Stimulated activated CD4-positive, alpha-beta T cell treated with anti-CD3 and anti-CD28 coated beads, Interleukin-4, amount 100 ng/mL, for 24 hours (primary cell): ENCODE measurements at places on chromosomes 16 and 17.
A peak's percentile ranks its signal among the peaks of the same experiment; 100 is the strongest.

DNA sequence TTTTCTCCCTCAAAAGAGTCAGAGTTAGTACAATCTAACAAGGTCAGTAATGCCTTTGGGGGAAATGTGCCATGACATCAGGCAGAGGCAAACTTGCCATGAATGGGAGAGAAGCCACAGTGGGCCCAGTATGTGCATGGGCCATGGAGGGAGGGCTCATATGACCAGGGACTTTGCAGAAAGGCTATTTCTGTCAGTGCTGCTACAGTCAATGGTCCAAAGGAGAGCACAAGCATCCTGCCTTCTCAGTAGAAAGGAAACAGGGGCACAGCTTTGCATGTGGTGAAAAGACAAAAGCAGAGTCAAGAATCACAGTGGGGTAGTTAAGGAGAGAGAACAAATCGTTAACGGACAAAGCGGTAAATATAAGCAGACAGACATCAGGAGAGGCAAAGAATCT, 11.2 kb upstream of the CORO6 start:
- no peak for DNase-seq

DNA sequence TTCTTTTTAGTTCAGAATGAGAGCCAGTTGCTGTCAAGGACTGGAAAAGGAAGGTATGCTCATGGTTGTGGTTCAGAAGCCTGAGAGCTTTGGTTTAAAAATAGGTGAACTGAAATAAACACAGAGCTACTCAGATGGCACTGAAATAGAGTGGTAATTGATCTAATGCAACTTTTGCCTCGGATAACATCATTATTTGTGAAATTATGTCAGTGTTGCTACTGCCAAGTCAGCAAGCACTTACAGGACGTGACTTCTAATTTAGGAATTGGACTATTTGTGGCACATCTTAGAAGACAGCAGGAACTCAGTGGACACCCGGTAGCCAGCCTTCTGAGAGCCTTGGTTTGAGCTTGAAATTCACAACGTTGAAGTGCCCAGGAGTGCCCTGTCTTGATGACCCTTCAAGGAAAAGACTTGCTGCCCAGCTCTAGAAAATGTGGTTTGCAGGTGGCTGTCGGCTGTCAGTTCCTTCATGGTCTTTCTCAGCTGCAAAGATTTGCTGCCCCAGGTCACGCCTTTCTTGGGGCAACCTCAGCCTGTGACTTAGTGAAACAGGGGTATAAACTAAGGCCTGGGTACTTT, 42.0 kb upstream of the XYLT1 start:
- DNase-seq = no peak

GRCh38 chr17:30321314-30321713, 12.5 kb downstream of the TMIGD1 start:
- no peak for DNase-seq

- no peak for DNase-seq
These were observed 40.1 kb downstream of the OMG start for GRCh38 chr17:31256936-31257335.

- no peak for DNase-seq
These were observed 481 bp upstream of the BRD7 start for GRCh38 chr16:50369133-50369804.

DNA sequence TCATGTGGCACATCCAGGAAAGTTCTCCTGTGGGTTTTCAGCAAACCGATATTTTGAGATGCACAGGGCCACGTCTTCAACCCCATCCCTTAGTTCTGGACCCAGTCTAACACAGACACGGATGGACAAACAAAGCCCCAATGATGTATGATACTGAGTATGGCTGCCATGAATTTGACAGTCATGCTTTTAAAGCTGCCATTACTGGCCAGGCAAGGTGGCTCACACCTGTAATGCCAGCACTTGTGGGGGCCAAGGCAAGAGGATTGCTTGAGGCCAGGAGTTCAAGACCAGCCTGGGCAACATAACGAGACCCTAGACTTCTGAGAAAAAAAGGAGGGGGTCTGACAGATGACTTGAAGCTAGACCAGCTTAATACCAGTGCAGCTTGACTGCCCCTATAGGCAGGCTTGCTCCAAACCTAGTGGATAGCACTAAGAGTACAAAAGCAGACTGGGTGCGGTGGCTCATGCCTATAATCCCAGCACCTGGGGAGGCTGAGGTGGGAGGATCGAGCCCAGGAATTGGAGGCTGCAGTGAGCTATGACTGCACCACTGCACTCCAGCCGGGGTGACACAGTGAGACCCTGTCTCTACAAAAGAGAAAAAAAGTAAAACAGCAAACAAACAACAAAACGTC, 10.8 kb upstream of the ZNF629 start:
- no peak for DNase-seq

GRCh38 chr17:70295731-70296130, 126.4 kb downstream of the KCNJ2 start:
- DNase-seq = no peak

DNA sequence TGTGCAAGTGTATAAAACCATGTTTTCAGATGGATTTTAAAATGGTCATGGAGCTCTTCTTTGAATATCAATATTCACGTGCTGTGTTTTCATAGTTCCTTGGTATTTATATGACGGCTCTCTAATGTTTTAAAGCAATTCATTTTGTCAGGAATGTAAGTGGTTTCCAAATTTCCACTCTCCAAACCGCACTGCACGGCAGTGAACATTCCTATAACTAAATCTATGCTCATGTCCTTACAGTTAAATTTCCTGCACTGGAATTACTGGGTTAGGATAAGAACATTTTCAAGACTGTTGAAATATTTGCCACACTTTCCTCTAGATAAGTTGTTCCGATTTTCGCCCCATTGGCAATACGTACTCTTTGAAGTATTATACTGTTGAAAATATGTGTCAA, 398.9 kb downstream of the PMP22 start:
- no peak for DNase-seq

GRCh38 chr17:59914274-59914854, 21.4 kb downstream of the RPS6KB1 start:
- DNase-seq = peak; percentile 15

GRCh38 chr17:879546-880442, 97.6 kb downstream of the MRM3 start:
- peak; percentile 64 for DNase-seq

DNA sequence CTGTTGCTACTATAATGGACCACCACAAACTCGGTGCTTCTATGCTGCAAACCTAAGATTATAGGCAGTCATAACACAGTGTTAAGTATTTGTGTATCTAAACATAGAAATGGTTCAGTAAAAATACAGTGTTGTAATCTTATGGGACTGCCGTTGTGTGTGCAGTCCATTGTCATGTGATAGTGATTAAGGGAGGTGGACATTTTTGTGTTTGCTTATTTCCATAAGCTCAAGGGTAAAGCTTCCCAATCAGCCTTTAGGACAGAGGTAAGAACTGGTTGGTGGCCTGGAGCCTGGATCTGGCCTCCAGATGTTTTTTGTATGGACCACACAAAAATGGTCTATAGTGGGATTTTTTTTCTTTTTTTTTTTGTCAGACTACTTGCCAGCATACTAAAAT, 29.9 kb downstream of the WWOX start:
- no peak for DNase-seq

DNA sequence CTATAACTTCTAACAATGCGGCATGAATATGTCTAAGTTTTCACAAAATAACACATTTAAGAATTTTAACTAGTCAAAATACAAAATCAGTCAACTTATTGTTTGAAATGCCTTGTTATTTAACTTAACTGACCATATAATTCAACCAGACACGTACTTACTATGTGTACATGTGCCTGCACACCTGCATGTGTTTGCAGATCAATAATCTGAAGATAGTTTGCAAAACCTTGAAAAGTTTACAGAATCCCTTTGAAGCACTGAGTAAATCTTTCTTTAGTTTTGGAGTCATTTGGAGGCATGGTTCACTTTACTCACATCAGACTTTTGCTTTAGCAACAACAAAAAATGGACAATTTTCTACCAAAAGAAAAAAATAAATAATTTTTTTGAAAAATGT, 363.8 kb downstream of the PMP22 start:
- no peak for DNase-seq

GRCh38 chr16:53771655-53772497, 67.9 kb downstream of the FTO start:
- DNase-seq = no peak

DNA sequence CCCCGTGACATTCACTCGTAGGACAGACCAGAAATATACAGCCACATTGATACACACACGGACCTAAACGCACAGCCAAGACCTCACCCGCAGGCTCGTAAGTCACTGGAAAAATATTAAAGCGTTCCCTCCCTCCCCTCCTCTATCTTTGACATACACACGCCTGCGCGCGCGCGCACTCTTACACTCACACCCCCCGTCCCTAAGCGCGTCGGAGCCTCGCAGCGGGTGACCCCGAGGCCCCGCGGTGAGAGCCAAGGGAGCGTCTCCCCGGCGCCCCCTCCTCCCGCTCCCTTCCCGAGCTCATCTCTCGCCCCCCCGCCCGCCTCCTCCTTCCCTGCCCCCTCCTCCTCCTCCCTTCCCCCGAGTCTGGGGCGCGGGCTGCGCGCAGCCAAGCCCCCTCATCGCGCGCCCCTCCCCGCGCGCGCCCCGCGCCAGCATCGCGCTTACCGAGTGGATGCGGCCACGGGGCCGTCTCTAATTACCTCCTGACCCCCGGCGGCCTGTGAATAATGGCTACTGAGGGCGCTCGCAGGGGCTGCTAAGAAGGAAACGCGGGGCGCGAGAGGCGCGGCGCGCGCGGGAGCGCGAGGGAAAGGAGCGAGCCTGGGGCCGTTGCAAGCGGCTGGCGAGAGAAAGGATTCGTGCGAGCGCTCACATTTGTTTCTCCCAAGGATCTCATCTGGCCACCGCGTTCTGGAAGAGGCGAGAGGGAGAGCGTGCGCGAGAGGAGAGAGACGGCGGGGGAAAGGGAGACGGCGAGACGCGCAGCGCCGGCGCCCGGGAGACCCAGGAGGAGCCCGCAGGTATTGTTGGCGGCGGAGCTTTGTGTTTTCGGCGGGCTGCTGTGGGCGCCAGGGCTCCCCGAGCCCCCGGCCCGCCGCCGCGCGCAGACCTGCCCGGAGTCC, 42.4 kb downstream of the RAI1 start:
- DNase-seq = peak; percentile 17

GRCh38 chr17:49645654-49646053, 32.2 kb downstream of the SPOP start:
- DNase-seq = no peak

- DNase-seq = no peak
These were observed 26.8 kb downstream of the ENDOV start for GRCh38 chr17:80441598-80442322.

DNA sequence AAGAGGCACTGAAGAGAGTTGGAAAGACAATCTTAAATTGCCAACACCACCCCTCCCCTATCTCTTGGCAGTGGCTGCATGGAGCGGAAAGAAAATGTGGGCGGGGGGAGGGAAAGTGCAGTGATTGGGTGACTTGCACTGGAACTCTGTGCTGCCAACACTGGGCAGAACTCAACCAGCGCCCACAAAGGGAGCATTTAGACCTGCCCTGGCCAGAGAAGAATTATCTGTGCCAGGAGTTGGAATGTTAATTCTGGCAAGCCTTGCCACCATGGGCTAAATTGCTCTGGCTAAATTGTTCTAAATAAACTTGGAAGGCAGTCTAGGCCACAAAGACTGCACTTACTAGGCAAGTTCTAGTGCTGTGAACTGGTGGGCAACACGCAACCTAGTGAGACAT, 6.5 kb upstream of the CCL13 start:
- no peak for DNase-seq

DNA sequence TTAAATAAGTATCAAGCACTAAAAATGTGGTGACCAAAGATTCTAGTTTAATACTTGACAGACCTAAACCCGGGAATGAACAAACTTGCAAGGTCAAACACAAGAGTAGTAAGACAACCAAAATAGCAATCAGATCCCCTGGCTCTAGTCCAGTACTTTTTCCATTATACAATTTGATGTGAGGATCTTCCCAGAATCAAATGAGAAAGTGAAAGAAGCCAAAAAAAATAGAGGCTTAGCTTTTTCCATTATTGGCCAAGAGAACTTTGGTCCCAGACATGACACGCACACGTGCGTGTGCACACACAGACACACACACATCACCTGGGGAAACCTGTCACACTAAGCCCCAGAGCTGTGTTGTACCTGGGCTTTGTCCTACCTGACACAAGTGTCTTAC, 300.6 kb upstream of the CDH5 start:
- no peak for DNase-seq

- DNase-seq = peak; percentile 28
These were observed 984 bp downstream of the CENPV start for GRCh38 chr17:16352303-16352666.

DNA sequence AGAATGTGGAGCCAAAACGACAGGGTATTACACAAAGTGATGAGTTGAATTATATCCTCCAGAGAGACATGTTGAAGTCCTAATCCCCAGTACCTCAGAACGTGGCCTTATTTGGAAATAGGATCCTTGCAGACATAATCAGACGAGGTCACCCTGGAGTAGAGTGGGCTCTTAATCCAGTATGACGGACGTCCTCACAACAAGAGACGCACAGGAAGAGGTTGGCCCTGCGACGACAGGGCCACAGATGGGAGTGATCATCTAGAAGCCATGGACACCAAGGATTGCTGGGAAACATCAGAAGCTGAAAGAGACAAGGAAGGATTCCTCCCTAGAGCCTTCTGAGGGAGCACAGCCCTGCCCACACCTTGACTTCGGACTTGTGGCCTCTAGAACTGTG, 142.4 kb upstream of the AXIN2 start:
- DNase-seq = no peak

- DNase-seq = no peak
These were observed 145.2 kb downstream of the XYLT1 start for GRCh38 chr16:17325476-17326143.

GRCh38 chr17:45893725-45894021, 681 bp upstream of the MAPT start:
- no peak for DNase-seq

DNA sequence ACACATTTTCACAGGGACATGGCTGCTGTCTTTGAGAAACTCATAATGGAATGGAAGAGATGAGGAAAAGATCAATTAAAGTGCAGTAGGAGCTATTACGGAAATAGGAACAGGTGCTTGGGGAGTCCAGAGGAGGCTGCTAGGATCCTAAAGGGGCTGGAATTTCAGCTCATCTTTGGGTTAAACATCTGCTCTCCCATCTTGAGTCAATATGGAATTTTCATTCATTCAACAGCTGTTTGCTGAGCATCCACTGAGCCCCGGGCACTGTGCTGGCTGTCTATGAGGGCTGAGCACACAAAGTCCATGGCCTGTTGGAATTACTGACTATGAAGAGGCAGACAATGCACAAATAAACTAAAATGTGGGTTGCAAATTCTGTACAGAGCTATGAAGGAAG, 47.9 kb downstream of the ASIC2 start:
- DNase-seq = no peak
